ENCODE measurements at places on chromosomes 12 and 14.

GRCh38 chr12:89693639-89694202 lies 14.9 kb downstream of the ATP2B1 start:
- no peak for DNase-seq

GRCh38 chr14:60968099-60968498 lies 12.8 kb downstream of the TRMT5 start:
- DNase-seq = no peak

- no peak for DNase-seq
Observed at GRCh38 chr14:99099051-99099787, 172.8 kb downstream of the BCL11B start.

GRCh38 chr12:130334399-130334798 lies 3.3 kb upstream of the PIWIL1 start:
- DNase-seq = no peak

DNA sequence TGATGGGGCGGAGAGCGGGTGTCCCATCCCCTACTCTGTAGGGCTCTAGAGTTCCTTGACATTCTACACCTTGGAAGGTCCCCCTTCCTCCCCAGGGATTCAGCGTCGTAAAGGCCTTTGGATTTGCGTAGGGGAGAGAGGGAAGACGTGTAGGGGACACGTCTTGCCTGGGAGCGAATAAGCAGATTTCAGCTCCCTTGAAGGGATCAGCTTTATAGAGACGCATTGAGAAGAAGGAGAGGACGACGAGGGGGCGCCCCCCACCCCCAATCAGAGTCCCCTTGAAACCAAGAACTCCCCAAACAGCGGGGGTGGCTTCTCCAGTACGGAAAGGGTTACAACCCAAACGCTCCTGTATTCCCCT lies 324 bp downstream of the CALCOCO1 start:
- DNase-seq = no peak

DNA sequence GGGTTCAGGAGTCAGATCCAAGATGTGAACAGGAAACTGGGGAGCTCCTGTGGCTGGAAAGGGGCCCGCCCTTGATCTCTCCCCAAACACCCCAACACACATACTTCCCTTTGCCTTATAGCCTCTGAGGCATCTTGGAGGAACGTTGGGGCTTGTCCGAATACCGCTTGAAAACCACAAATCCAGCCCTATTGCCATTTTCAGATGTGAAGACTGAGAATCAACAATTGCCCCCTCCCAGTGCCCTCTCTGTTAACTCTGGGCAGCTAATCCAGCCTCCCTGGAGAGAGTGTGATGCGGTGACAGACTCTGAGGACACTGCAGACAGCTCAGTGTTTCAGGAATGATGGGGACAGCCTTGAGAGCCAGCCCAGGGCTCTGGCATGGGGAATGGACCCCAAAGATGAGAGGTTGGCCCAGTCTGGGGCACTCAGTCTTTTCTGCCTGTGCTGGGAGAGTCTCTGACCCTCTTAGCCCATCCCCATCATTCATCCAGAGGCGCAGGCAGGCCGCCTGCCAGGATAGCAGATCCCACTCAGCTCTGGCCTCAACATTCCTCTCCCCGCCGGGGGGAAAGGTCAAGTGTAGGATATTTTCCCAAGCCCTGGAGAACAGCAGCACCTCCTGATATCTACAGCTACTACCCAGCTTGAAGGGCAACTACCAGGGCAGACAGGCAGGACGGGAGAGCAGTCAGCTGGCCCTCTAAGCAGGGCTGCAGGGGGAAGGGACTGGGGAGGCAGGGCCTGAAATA lies 24.6 kb upstream of the LTBP2 start:
- DNase-seq = peak; percentile 54

- DNase-seq = no peak
Observed at GRCh38 chr14:94372021-94372605, 16.3 kb downstream of the SERPINA1 start.

DNA sequence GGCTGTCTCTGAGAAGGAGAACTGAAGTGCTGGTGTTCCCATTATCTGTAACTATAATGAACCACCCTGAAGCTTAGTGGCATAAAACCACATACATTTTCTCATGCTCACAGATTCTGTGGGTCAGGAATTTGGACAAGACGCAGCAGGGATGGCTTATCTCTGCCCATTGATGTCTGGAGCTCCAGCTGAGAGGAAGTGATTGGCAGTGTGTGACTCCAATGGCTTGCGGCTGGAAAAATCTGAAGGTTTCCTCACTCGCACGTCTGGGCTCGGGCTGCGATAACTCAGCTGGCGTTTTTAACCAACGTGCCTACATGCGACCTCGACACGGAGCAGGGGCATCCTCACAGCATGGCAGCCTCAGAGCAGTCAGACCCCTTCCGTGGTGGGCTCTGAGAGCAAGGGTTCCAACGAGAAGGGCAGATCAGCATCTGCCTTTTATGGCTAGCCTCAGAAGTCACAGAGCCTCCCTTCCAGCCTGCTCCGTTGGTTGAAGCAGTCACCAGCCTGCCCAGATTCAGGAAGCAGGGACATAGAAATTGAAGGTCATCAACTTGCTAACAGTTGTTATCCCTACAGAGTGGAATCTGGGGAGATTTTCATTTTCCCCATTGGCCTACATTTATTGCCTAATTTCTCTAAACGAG lies 143.3 kb upstream of the BCL2L14 start:
- DNase-seq = no peak

DNA sequence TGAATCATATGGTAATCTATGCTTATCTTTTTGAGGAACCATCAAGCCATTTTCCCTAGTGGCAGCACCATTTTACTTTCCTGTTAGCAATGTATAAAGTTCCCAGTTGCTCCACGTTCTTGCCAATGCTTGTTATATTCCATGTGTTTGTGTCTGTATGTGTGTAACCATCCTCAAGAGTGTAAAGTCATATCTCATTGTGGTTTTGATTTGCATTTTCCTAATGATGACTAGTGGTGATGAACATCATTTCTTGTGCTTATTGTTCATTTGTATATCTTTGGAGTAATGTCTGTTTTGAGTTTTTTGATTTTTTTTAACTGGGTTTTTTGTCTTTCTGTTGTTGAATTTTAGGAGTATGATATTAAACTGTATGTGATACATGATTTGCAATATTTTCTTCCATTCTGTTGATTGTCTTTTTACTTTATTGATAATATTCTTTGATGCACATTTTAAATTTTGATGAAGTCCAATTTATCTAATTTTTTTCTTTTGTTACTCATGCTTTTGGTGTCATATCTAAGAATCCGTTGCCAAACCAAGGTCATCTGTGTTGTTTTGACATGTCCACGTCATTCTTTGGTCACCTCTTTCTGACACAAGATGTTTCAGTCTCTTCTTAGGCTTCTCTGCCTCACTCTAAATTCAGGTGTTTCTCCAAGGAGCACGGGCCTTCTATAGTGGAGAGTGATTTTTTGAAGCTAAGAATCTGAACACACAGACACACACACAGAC lies 36.1 kb downstream of the PPHLN1 start:
- no peak for DNase-seq

- no peak for DNase-seq
Observed at GRCh38 chr14:77603654-77604255, 12.7 kb downstream of the SPTLC2 start.

- no peak for DNase-seq
Observed at GRCh38 chr12:122030424-122031035, 8.8 kb downstream of the BCL7A start.

- no peak for DNase-seq
Observed at GRCh38 chr12:92110083-92110640, 35.5 kb downstream of the BTG1 start.

DNA sequence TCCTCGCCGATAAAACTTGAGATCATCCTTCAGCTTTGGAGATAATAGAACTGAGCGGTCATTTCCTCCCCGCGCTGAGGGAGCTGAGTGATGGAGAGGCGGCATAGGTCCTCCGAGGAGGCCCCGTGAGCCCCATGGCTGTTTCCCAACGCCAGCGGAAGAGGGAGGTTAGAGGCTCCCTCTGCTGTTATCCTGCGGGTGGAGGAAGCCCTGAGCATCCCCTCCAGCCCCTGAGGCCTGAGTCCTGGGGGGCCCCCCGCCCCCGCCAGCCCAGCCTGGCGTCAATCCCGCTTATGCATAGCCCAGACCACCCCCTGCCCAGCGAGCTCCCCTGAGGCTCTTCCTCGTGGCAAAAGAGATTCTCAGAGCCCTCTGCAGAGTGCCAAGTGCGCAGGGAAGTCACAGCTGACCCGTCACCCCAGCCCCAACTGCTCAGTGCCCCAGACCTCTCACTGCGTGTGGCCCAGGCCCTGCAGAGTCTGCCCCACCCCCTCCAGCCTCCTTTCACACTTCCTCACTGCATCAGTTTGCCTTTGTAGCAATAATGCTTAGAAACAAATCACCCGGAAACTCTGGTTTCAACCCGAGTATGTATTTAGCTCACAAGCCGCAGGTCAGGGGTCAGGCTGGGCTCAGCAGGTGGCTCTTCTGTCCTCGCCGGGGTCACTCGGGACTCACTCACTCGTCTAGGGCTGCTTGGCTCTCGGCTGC lies 44.7 kb upstream of the GALNT9 start:
- DNase-seq = no peak

DNA sequence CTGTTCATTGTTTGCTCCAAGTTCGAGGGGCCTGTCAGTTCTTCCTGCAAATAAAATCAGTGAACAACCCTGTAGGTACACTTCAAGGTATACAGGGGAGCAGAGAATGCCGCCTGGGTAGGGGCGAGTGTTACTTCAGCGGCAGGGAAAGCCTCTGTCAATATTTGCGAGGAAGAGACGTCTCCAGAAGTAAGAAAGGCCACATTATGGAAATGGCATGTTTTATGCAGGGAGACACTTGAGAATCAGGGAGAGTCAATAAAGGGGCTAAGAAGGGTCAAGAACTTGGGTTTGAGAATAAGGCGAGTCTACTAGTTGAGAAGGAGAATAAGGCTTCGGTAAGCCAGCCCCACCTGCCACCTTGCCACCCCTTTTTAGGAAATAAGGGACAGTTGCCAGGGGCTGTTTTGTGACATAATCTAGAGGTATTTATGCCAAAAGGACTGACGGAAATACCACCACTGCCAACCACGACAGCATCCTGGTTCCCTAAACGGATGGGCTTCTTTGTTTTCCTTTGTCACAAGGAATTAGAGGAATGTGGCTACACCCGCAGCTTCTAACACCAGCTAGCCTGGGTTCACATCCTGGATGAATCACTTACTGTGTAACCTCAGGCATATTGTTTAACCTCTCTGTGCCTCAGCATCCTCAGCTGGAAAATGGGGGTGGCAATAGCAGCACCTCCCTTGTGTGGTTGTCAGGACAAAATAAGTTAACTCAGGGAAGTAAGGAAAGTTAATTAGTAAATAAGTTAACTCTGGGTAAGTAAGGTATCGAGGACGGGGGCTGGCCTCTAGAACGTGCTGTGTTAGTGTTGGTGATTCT lies 67.7 kb downstream of the EID3 start:
- DNase-seq = peak; percentile 51

DNA sequence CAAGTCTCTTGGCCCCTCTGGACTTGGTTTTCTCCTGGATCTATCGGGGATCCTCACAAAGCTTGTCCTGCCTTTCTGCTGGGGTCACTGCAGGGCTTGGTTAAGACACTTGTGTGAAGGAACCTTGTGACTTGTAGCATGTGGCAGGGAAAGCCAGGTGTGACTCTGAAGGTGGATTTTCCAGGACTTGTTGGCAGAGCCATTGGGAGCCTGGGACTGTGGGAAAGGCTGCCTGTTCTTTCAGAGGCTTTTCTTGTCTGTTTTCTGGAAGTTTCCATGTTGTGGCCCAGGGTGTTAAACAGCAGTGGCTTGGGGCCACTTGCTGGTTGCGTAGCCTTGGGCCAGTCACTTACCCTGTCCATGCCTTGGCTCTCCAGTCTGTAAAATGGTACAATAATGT lies 12.6 kb downstream of the KMT5A start:
- no peak for DNase-seq

GRCh38 chr14:104749111-104749649 lies 3.8 kb upstream of the SIVA1 start:
- no peak for DNase-seq

GRCh38 chr12:58633479-58633878 lies 286.8 kb downstream of the LRIG3 start:
- DNase-seq = no peak

- DNase-seq = no peak
Observed at GRCh38 chr14:30227436-30227835, 299.8 kb upstream of the PRKD1 start.

GRCh38 chr14:68448252-68448902 lies 344.5 kb downstream of the ZFP36L1 start:
- no peak for DNase-seq

DNA sequence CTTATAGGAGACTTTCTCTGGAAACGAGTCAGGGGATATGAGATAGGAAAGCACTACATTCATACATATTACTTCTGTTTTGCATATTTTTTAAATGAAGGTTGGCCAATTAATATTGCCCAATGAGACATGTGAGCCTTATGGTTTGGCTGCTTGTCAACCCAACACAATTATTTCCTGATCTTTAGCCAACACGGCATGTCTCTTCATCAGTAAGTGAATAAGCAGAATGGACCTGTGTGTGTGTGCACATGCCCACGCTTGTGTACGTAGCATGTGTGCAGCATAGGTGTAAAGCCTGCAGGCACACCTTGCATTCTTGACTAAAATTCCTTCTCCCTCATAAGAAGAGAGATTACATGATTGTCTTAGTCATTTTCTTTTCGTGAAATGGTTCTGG lies 88.3 kb downstream of the STON2 start:
- peak; percentile 56 for DNase-seq

DNA sequence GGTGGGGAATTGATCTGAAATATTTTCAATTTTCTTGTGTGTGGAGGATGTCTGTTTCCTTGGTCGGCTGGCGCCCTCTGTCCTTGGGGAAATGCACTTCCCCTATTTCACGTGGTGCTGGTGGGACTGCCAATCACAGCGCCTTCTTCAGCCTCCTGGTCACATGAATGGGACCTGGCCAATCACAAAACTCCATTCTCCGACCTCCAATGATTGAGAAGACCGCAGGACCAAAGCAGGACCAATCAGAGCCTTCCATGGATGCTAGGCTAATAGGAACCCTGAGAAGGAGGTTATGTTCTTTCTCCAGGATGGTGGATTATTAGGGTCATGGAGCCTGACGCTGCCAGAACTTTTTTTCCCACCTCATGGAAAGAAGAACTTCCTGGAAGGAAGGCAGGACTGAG lies 188.7 kb downstream of the TTC8 start:
- DNase-seq = no peak

DNA sequence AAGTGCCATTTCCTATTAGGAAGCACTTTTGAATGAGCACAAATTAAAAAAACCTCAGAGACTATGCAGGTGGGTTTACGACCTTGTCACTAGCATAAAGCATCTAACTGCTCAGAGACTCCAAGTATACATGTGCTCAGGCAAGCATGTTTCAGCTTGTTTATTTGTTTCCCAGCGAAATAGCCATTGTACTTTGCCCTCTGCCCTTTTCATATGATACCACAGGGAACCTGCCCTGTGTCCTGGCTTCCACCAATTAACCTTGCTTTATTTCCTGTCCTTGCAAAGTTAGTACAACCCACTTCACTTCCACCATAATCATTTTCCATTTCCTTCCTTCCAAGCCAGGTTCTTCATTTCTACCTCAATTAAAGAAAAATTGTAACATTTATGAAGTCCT lies 194.9 kb downstream of the DUSP6 start:
- no peak for DNase-seq

GRCh38 chr12:126156806-126157574 lies 1091.8 kb downstream of the AACS start:
- DNase-seq = no peak

GRCh38 chr14:59926534-59926933 lies 6.6 kb downstream of the LRRC9 start:
- no peak for DNase-seq

Data from breast epithelium (tissue), 4 donors.